Putamen (tissue), 1 donor: ENCODE measurements at places on chromosomes 11 and 22.
A peak's percentile ranks its signal among the peaks of the same experiment; 100 is the strongest.

- DNase-seq: no peak
Observed at GRCh38 chr11:100923555-100923954, 206.1 kb downstream of the PGR start.

DNA sequence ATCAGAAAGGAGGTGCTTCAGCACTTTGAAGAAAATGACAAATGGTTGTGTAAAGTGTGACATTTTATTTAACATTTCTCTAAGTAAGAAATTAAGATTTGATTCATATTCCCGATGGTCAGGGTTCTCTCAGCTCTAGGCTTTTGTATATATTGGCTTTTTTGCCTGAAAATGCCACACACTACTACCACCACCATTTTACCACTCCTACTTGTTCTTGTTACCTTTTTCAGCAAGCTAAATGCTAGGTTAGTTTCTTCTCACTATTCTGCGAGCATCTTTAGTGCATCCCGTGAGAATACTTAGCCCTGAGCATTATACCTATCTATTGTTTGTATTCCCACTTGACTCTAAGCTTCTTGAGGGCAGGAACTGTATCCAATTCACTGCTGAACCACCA, 177.6 kb upstream of the MTNR1B start:
- DNase-seq: no peak

GRCh38 chr11:97739932-97740800, 1280.6 kb upstream of the CNTN5 start:
- no peak for DNase-seq

DNA sequence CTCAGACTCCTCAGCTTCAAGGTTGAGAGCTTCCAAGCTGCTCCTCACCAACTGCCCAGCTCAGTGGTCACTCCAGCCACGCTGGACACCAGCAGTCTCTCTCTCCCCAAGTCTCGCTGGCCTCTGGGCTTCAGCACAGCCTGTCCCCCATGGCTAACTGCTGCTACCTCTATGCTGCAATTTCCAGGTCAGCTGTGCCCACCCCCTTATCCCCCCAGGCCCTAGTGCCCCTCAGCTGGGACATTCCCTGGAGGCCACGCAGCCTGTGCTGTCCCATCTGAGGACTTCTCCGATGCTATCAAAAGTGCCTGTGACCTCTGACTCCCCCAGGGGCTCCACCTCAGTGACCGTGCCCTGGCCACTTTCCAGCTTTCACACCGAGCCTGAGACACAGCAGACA, 37.5 kb upstream of the PHF21B start:
- no peak for DNase-seq

- DNase-seq: peak; percentile 67
Observed at GRCh38 chr11:8006349-8006977, 19.3 kb downstream of the EIF3F start.

GRCh38 chr22:48804811-48805301, 1022.8 kb downstream of the BRD1 start:
- DNase-seq: no peak
